NCI-H1436 treated with DMSO at 0.1 percent for 48 hours (cell line): ENCODE measurements at places on chromosomes 7 and 10.

DNA sequence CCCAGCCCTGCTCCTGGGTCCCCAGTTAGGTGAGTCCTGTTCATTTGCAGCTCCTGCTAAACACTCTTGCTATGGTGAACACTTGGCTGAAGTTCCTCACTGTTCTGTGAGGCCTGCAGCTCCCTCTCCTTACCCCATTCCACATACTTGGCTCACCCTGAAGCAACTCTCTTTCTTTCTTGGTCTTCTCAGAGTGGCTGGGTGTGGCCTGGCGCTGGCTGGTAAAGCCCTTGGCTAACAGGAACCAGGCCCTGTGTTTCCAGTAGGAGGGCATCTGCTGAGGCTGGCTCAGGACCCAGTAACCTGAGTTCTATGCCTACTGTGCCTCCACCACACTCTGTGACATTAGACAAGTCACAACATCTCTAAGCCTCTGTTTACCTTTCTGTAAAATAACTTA is 53.1 kb upstream of the COL13A1 start:
- no peak for DNase-seq

DNA sequence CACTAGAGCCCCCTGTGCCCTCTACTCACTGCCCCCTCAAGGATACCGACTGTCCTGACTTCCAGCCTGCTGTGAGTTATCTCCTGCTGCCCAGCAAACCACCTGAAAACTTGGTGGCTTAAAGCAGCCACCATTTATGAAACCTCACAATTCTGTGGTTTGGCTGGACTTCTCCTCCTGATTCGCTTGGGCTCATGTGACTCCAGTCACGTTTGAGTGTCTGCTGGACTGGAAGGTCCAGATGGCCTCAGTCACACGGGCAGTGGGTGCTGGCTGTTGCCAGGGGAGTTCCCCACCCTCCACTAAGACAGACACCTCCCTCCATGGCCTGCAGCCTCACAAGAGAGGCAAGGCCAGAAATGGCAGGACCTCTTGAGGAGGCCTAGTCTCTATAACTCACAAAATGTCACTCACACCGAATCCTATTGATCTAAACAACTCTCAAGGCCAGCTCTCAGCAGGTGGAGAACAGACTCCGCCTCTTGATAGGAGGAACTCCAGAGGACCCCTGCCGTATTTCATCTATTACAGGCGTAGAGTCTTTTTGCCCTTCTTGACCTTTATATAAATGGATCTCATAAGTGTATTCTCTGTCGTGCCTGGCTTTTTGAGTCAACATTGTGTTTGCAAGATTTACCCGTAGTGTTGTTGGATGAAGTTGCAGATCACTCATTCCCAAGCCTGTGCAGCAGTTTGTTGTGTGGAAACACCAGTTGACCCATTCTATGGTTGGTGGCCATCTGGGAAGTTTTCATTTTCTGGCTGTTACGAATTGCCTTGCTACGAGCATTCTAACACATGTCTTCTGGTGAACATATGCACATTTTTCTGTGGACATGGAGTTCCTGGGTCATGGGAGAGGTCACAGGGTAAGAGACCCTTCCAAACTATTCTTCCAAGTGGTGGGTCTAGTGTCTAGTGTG is 48.3 kb downstream of the ZMIZ1 start:
- no peak for DNase-seq

DNA sequence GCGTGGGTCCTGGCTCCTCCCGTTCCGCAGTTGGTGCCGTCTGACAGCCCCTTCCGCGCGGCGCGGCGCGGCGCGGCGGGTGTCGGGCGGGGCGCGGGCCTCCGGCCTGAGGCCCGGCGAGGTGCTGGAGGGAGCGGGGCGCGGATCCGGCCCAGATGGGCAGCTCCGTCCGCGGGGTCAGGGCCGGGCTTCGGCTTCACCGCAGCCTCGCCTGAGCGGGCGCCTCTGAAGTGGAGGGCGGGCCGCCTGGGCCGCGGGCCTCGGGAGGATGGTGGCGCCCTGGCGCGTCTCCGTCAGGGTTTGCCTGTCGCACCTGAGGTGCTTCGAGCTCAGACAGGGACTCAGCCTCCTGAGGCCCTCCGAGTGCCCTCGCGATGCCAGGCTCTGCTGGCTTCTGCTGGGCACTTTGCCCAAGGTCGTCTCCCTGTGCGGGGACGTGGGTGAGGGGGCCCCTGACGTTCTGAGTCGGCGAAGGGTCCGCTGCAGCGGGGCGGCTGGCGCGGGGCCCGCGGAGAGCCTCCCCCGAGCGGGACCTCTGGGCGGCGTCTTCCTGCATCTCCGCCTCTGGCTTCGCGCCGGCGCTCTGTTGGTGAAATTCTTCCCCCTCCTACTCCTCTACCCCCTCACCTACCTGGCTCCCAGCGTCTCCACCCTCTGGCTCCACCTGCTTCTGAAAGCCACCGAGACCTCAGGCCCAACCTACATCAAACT is 473 bp downstream of the ADCK2 start:
- no peak for DNase-seq

- DNase-seq: no peak
Measured at GRCh38 chr10:120486671-120487205, 29.7 kb downstream of the PLPP4 start.

DNA sequence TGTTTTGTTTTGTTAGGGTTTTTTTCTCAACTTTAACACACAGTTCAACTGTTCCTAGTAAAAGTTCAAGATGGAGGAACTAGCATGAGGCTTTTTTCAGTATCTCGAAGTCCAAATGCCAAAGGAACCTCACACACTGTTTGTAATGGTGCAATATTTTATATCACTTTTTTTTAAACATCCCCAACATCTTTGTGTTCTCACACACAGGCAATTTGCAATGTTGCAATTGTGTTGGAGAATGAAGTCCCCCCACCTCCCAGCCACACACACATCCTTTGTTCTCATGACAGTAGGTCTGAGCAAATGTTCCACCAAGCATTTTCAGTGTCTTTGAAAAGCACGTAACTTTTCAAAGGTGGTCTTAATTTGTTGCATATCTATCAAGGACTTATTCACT is 120.9 kb downstream of the TWIST1 start:
- no peak for DNase-seq

- DNase-seq: no peak
Measured at GRCh38 chr10:82411416-82411815, 536.4 kb downstream of the NRG3 start.

GRCh38 chr10:28730031-28730778 is 52.9 kb downstream of the BAMBI start:
- no peak for DNase-seq

DNA sequence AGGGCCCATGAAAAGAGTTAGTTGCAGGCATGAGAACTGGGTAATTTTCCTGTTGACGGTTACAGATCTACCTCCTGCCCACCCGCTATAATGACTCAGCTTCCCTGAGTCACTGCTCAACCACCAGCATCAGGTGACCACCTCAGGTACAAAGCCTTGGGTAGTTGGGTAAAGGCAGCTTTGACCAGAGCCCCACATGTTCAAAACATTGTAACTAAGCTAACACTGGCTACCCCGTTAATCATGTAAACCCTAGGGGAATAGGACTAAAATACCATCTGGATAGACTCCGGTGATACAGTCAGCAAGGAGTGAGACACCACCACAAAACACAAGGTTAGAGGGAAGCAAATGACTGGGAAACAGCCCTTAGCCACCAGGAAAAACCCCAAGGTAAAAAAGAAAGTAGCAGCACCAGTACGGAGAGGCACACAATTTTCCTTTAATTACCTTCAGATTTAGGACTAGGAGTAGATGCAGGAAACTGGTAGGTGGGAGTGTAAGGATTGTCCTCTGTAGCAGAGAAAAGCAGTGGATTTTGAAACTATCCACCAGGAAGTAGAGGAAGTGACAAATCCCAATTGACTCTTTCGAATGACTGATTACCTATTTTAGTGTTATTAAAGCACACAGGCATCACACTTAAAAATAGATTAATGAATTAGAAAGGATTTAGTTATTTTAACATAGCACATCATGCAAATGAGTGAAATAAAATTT is 103.5 kb upstream of the PDLIM1 start:
- no peak for DNase-seq

DNA sequence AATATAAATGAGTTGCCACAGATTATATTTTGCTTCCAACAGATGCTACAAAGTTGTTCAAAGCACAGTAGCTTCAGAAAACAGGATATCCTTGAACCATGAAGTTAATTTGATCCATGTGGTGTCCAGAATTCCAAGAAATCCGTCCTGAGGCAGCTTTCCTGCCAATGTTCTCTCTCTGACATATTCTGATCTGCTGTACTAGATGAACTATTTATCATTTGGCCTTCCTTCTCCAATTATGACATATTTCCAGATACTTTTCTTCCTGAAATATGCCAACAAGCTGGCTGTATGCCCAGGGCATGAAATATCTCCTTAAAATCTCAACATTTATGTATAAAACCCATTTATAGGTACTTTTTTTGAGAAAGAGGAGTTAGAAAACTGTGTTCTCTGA is 141.1 kb downstream of the SPAG6 start:
- no peak for DNase-seq

DNA sequence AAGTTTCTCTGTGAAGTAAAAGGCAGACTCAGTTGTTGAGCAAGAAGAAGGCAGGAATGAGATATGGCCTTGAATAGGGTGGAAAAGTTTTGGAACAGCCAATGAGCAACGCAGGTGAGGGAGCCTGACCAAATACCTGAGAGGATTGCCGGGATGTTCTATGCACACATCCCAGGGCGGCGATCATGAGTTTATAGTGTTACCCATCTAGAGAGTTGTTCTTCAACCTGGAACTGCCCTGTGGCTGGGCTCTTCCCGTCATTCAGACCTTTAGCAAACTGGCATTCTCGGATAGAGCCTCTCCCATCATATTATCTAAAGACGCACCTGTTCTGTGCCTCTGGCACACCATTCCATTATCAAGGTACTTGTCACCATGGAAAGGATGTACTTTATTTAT is 103.0 kb upstream of the KIF5B start:
- DNase-seq: no peak

DNA sequence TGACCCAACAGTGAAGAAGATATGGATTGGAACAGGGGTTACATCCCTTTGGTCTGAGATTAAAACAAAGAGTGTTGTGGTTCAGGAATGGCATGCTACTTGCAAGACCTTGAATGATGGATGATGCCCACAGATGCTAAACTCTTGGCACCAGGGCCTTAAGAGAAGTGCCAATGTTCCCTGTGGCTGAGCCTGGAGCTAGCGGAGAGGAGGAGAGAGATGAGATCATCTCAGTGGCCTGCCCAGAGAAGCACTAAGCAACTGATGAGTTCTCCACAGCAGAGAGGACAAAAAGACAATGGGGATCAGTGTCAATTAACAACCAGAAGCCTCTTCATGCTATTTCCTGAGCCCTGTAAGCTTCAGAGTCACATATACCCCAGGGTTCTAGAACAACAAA is 97.8 kb downstream of the ELAPOR2 start:
- no peak for DNase-seq

GRCh38 chr7:48976253-48976652 is 51.9 kb downstream of the CDC14C start:
- DNase-seq: no peak

DNA sequence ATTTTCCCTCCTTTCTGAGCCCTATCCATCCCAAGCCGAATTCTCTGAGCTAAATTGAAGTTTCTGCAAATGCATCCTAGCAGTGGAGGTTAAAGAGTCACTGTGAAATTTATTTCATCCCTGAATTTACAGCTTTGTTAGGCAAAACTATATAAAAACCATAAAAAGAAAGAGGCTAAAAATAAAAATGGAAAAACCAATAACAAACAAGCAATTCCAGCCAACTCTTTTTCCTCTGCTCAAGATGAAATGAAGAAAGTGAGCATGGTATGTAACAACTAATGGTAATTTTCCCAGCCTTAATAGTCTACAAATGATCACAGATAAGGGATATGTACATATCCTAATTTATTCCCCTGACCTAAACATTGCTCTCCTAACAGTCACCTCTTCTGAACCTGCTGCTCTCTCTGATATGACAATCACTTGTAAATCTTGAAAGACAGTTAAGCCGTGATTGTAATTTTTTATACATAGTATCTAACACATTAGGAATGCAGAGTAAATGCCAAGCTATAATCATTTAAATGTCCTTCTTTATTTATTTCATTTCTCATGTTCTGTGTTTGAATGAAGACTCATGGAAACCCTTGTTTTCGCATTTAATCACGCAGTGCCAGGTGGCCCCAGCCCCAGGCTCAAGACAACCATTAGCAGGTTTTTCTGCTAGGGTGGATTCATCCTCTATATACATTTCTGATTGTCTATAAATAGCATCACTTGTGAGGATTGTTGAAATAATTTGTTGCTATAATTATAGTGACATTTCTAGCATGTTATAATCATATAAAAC is 48.6 kb upstream of the NRP1 start:
- no peak for DNase-seq

- DNase-seq: no peak
Measured at GRCh38 chr10:75611993-75612372, 180.6 kb downstream of the LRMDA start.

GRCh38 chr10:132804785-132805426 is 19.0 kb upstream of the NKX6-2 start:
- DNase-seq: no peak

GRCh38 chr7:135900065-135900546 is 77.1 kb downstream of the MTPN start:
- no peak for DNase-seq

- no peak for DNase-seq
Measured at GRCh38 chr7:155003376-155004214, 671 bp upstream of the PAXIP1 start.

DNA sequence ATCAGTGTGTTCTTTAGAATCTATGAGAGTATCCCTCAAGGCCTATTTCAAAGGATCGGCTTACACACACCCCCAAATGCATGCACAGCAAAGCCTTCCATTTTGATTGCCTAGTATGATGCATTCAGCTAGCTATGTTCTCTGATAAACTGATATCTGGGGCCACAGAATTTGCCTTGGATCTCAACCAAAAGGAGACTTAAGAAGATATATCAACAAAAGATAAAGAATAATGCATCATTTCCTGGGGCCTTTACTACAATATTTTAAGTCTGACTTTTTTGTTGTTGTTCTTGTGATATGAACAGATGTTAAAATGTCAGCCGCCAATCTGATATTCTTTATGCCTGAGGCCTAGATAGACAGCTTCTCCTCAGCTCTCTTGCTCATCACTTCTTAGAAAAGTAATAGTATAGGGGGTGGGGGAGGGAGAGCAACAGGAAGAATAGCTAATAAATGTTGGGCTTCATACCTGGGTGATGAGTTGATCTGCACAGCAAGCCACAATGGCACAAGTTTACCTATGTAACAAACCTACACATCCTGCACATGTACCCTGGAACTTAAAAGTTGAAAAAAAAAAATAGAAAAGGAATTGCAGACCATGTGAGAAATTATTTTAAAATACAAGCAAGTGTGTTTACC is 792.9 kb upstream of the GHITM start:
- DNase-seq: no peak
